ENCODE measurements at places on chromosomes 3 and 15.

GRCh38 chr15:68315495-68316031 is 38.0 kb downstream of the FEM1B start:
- DNase-seq, result no peak

DNA sequence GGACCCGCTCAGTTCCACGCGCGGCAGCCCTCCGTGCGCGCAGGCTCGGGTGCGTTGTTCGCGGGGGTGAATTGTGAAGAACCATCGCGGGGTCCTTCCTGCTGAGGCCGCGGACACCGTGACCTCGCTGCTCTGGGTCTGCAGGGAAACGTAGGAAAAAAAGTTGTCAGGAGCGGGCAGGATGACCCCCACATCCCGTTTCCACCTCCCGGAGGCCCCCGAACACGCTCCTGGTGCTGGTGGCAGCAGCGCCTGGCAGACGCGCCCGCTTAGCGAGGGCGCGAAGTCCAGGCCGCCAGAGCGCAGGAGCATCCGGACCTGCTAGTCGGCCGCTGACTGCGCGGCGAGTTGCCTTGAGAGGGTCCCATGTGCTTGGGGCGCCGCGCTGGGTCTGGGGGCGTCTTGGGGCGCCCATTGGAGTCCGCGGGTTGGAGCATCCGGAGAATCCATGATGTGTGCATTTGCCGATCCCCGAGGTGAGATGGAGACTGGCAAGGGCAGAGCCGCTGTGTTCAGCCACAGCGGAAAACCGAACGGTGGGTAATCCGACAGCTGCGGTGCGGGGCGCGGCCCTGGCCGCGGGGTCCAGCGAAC is 520 bp downstream of the GREM1 start:
- no peak for DNase-seq

DNA sequence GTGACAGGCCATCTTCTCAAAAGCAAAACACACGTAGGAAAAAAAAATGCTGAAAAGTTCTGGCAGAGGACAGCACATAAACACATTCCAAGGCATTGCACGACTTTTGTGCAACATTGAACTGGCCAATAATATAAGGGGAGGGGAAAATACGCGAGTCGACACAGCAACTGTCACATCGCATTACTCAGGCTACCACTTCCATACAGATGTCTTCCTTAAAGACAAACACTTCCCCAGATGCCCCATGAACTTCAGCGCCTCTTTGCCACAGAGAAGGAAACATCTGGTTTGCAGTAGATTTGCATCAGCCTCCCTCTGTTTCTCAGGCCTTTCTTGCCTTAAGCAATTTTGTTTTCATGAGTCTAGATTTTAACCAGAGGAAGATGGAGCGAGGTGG is 144.4 kb upstream of the IGF1R start:
- no peak for DNase-seq

DNA sequence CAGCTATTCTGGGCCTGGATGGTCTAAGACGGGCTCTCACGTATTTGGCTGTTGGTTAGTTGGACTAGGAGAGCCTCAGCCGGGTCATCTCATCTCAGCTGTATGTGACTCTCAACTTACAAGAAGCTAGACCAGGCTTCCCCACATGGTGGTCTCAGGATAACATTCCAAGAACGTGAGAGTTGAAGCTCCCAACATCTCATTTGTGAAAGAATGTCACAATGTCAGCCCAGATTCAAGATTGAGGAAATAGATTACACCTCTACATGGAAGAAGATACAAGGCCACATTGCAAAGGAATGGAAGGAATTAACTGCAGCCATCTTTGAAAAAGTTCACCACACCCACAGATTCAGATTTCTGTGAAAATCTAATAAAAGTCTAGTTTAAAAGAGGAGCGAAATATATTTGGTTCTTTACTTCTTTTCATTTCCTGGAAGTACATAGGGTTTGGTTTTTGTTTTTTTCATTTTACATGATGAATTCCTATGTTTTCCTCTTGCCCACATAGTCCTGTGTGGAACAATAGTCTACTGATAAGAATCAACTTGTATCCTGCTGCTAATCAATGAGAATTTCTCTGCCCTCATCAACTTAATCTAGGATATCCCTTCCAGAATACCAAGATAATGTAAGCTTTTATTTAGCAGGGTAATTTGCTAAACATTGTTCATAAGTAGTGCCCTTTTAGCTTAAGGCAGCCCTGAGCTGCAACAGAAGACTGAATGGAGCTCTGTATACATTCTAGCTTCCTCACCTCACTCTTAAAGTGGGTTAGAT is 116.5 kb downstream of the CMSS1 start:
- no peak for DNase-seq

- no peak for DNase-seq
These were observed 141.2 kb downstream of the GMNC start for GRCh38 chr3:190721330-190721729.

GRCh38 chr3:24129549-24129948 is 184.5 kb downstream of the NR1D2 start:
- no peak for DNase-seq

DNA sequence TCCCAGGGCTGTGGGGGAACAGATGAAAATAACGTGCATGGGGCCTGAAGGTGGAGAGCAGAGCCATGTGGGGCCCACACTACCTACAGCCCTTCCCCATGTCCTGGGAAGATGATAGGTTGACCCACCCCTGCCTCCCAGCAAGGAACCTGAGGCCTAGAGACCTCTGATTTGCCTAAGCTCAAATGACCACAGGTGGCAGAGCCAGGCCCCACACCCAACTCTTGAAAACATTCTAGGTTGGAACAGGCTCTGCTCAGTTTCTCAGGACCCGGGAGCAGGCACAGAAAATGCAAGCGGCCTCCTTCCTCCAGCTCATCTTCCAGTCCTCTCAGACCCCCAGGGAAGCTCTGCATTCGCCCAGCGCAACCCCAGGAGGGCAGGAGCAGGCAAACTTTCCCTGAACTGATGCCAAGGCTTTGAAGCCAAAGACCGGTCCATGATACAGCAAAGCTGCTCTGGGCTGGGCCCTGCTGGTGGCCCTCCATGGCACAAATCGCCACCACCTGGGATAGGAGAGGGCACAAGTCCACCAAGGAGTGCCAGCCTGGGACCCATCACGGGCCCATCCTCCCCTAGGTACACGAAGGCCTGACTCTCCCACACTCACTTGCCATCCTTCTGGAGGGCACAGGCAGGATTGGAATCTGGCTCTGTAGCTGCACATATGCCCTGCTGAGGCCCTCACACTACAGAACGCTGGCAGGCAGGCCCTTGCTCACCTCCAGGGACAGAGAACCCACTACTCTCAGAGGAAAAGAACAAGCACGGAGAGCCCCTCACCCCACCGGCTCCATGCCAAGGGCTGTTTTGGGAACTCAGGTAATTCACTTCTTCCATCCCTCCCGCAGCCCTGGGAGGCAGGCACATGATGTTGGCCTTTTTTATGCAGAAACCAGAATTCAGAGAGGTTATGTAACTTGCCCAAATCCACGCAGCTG is 51.0 kb upstream of the FURIN start:
- no peak for DNase-seq

DNA sequence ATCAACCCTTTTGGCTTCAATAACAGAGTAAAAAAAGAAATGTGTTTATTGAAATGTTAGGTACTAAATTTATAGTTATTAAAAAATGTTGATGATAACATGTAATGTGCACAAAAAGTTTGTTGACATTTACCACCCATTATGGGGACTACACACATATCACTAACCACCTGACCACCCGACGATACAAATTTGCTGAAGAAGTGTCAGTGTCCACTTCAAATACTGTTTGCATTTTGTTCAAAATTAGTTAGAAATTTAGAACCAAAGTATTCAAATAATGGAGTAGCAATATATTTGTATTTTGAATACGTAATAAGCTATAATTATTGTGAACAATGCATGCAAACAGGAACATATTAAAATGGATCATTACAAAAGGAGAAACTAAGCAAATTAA is 54.4 kb downstream of the KCNH8 start:
- no peak for DNase-seq

GRCh38 chr3:177679568-177680471 is 482.5 kb upstream of the TBL1XR1 start:
- DNase-seq, result peak; percentile 27

DNA sequence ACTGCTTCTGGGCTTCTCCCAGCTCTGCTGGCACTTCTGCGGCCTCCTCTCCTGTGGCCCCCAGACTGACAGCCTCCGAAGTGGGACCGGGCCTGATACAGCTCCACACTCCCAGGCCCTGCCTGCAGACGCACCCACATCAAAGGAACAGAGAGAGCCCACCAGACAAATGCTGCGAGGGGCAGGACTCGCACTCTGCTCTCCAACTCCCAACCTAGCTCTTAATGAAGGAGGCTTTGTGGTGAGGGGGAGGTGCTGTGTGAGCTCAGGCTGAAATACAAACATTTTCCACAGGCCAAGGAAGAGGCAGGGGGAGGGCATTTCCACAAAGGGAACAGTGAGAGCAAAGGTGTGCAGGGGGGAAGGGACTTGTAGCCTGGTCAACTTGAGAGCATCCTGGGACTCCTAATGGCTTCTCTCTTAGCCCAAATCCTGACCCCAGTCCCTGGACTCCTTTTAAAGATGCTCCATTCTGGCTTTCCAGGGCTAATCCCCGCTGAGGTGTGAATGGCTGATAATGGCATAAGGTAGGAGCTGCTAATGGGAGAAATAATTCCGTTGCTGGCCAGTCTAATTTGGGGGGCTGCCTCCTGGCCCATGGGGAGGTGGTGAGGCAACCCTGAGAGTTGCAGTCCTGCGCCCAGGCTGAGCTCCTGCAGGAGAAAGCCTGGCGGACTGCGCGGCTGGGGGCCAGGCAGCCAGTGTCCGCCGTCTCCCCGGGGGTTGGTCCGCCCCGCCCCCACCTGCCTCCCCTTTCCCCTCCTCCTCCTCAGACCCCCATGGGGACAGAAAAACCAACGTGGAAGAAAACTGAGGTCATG is 9.6 kb downstream of the LINGO1 start:
- no peak for DNase-seq

GRCh38 chr15:72141171-72142084 is 23.2 kb downstream of the SENP8 start:
- DNase-seq, result no peak

- DNase-seq, result no peak
These were observed 272.2 kb upstream of the NR2F2 start for GRCh38 chr15:96058103-96058851.

DNA sequence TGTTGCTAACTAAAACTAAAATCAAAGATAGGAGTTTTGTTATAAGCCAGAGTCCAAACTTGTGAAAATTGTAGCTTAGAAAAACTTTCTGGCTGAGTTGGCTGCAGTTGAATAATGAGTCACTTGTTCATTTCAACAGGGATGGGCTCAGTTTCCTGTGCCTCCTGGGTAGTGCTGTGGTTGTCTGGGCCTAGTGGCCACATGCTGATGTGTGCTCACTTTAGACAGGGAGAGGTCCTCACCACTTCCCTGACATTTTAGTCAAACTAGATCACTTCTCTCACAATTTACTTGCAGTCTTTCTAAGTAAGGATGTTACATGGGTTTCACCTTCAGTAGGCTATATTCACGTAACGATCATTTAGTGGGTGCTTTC is 6.3 kb upstream of the UBE2Q2 start:
- peak; percentile 39 for DNase-seq

DNA sequence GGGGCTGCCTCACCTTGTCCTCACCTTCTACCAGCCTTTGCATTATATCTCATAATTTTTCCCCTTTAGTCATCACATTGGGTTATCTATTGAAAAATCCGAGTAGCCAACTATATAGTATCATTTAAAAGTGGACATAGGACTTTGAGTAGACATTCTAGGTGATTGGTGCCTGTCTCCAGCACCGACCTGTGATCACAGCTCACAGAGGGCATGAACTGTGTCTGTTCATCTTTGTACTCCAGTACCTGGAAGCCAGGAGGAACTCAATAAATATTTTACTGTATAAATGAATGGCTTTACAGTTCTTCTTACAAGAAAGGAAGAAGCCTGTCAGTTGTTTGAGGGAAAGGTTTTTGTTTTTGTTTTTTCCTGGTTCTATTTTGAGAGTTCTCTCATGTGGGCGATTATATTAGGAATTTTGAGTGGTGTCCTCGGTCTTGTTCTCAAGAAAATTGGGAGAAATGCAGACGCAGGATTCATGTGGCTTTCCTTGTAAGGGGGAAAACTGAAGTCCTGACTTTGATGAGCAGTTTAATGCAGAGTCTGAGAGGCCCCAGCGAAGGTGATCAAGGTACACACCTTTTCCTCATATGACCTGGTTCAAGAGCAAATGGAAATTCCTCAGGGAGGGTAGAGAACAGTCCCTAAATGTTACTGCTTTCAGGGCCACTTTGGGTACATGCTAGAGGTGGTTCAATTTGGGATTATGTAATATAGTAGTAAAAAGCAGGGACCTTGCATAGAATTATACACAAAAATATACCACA is 46.1 kb downstream of the CMTM8 start:
- no peak for DNase-seq

DNA sequence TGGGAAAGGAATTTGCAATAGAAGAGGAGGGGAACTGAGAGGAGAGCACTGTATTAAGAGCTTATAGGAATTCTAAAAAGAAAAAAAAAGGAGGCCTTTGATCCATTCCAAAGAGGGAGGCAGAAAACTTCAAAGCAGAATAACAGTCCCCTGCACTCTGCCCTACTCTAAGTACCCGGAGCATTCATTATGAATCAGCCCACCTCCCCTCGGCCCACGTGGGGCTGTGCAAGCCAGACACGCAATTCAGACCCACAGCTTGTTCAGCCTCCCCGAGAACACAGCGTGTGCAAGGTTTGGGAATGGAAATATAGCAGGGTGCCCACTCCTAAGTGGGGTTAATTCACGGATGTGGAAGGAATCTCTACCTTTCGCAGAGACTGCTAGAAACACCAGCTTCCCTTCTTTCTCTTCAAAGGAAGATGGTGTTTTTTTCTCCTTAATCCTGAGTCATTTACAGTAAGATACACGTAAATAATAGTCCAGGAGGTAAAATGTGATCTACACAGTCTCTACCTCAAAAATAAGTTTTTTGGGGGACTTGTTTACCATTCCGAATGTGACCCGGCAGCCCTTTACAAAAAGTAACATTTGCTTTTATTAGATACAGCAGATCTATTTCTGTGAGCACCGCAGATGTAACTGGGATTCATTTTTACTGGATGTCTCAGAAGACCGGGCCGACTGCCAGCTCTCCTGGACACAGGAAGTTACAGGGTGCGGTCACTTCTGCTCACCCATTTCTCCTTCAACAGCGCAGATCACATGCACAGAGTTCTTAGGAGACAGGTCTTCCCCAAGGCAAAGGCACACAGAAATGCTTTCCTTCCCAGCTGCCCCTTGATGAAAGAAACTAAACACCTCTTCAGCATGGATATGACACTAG is 768.5 kb upstream of the CFAP20DC start:
- no peak for DNase-seq

DNA sequence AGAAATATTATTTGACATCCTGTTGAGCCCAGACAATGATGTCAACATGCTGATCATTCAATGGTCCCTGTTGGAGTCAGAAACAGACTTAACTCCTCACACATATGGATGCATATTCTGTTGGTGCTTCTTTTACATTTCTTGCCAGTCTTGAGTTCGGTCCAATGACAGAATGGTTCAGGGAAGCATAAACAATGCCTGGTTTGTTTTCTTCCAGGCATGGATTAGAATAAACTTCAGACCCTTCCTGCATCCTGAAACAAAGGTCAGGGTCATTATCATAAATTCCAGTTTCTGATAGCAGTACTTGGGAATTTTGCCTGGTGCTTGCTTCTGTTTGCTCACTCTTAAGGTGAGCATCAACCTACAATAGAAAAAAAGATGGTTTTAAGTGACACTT is 33.3 kb downstream of the BTLA start:
- DNase-seq, result no peak

GRCh38 chr3:133441867-133442270 is 42.0 kb downstream of the BFSP2 start:
- DNase-seq, result peak; percentile 9

- no peak for DNase-seq
These were observed 115.8 kb upstream of the ARHGEF3 start for GRCh38 chr3:56917361-56918110.

Data from stimulated activated CD4-positive, alpha-beta T cell treated with anti-CD3 and anti-CD28 coated beads, Interleukin-4, amount 100 ng/mL, for 24 hours (primary cell).